ENCODE measurements at places on chromosomes 5 and 9. TPM values are rescaled to one million over a fixed set of nuclear protein-coding genes. Genes with fewer than 3 reads are reported as not detected.

DNA sequence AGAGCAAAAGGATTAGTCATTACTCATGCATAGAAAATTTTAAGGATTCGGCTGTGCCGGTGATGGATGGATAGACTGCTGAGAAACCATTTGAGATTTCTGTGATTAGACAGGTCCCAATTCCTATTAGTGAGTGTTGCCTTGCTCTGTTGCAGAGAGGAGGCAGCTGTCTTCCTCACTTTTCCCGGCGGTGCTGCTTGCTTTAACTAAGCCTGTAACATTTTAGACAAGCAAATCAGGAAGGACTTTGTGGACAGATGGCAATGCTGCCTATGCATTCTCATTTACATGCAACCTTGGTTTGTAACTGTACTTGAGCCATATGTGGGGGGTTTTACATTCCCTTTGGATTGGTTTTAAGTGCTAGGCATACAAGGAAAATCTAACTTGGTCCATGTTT is 1176.3 kb downstream of the CDH18 start:
- H3K4me1 ChIP-seq, result no peaks in the 10 kb centered on the region
- H3K36me3 ChIP-seq, result no peaks in the 10 kb centered on the region
- no peak for DNase-seq
- no peak overlapping the region for H3K27ac ChIP-seq
- no peak overlapping the region for H3K4me3 ChIP-seq

The KCNMB1 gene
- total RNA-seq, result not detected

GRCh38 chr9:133945977-133946753 is 46.0 kb downstream of the VAV2 start:
- no peaks in the 10 kb centered on the region for H3K4me1 ChIP-seq
- no peak for DNase-seq
- no peak overlapping the region for H3K27ac ChIP-seq
- no peak overlapping the region for H3K4me3 ChIP-seq

The SPARC gene
- 5,745 TPM for total RNA-seq

All from HFFc6 (cell line).